CD4-positive, alpha-beta T cell treated with Interleukin-1 beta for 1 hour (primary cell): ENCODE measurements at places on chromosomes 4 and X.

GRCh38 chr4:140947506-140947905, 185.8 kb downstream of the RNF150 start:
- no peak for DNase-seq

DNA sequence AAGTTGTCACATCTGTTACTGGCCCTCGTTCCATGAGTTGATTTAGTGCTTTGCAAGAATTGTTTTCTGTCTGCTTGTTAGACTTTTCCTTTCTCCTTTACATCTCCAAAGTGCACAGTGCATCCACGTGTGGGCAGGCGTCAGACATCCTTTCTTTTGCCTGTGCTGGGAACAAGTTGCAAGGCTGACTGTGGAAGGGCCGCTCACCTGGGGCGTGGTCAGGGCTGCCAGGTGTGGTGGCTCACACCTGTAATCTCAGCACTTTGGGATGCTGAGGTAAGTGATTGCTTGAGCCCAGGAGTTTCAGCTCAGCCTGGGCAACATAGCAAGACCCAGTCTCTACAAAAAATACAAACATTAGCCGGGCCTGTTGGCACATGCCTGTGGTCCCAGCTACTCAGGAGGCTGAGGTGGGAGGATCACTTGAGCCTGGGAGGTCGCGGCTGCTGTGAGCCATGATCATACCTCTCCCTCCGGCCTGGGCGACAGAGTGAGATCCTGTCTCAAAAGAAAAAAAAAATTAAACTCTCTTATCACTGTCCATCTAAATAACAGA, 46.2 kb downstream of the RGS12 start:
- DNase-seq, result no peak

GRCh38 chr4:176186671-176187395, 8.6 kb downstream of the SPATA4 start:
- no peak for DNase-seq

GRCh38 chr4:147110473-147111367, 165.1 kb upstream of the TTC29 start:
- no peak for DNase-seq

DNA sequence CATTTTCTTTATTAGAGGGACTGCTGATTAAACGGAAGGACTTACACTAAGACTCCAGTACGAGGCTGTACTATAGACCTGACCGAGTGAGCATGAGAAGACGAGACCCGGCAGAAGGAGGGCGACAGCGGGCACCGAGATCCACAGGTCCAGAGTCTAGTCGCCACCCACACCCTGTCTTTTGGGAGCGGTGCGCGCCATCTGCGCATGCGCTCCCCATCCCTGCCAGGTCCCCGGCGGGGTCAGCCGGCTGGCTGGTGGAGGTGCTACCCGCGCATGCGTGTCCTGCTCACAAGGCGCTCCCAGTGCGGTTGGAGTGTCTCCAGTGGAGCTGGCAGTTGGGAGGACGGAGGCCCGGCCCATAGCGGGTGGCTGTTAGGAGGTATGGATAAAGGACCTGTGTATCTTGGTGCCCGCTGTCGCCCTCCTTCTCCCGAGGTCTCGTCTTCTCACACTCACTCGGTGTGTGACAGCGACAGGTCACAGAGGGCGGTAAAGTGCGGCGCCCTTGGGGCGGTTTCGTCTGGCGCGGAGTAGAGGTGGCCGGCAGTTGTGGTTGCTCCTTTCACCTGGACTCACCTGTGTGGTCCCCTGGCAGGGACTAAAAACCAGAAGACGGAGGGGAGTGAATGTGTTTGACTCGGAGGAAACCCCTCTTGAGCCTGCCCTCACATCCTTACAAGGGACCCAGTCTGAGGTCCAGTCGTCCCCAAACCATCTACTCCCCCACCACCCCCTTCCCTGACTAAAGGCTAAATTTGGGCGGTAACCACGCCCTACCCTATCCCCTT, 7.6 kb upstream of the HSD17B10 start:
- DNase-seq, result peak; percentile 80

DNA sequence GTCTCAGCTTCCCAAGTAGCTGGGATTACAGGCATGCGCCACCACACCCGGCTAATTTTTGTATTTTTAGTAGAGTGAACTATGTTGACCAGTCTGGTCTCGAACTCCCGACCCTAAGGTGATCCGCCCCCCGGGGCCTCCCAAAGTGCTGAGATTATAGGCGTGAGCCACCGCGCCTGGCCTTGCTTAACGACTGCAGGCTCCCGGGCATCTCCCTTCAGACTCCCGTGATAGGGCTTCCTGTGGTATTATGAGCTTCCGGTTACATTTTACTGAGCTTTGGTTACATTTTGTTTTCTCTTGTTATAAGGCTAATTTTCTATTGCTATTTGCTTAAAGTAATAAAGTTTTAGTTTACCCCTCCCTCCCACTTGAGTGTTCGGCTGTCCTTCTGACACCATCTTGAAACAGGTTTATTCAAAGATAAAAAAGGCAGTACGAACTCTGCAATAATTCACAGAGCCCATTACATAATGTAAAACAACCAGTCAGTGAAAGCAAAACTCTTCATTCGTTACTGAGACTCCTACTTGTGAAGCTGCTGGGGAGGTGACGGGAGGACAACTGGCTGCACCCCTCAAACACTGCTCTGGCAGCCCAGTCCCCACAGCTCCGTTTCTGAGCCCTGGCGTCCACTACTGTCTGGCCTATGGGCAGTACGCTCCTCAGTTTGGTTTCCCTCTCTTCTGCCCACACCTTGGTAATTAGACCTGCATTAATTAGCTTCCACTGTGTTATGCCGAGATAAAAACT, 795.7 kb upstream of the SLIT2 start:
- DNase-seq, result no peak

- no peak for DNase-seq
Observed at GRCh38 chr4:82046796-82047195, 327.0 kb downstream of the HNRNPD start.

DNA sequence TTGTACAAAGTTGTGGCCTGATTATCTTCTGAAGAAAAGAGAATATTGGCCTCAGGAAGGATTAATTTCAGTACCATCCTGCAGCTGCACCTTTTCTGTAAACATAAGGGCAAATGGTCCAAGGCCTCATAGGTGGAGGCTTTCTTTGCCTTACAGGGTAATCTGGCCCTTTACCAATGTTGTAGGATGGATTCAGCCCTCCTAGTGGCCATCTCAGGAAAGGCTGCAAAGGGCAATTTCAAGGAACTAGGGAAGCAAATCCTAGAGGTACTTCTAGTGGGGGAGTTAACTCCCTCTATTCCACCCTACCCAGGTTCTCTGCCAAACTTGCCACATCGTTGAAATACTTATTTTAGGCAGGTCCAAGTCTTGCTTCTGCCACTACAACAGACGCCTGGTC, 57.6 kb downstream of the UGT2B11 start:
- DNase-seq, result no peak

- DNase-seq, result no peak
Observed at GRCh38 chr4:137638934-137639333, 106.6 kb upstream of the PCDH18 start.

DNA sequence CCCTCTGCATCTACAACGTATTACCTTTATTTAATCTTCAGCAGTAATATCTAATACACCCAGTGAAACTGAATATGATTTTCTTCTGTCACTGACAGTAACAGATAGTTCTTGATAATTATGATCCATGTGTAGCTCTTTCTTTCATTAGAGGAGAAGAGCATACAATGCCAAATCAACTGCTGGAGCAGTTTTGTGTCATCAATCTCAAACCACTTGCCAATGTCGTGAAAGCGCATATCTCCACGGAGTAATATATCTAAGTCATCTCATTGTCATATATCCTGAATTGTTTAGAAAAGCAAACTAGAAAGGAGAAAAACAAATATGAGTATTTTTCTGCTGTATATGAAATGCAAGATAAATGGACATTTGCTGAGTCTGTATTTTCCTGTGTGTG, 47.9 kb downstream of the DCAF8L1 start:
- no peak for DNase-seq

GRCh38 chr4:189124149-189124758, 816.4 kb upstream of the FRG1 start:
- DNase-seq, result no peak

DNA sequence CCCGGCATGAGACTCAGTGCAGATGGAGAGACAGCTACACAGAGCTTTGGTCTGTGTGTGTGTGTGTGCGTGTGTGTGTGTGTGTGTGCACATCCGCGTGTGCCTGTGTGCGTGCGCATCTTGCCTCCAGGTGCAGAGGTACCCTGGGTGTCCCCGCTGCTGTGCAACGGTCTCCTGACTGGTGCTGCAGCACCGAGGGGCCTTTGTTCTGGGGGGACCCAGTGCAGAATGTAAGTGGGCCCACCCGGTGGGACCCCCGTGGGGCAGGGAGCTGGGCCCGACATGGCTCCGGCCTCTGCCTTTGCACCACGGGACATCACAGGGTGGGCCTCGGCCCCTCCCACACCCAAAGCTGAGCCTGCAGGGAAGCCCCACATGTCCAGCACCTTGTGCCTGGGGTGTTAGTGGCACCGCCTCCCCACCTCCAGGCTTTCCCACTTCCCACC, 14.3 kb downstream of the FGFR3 start:
- DNase-seq, result no peak

GRCh38 chr4:47215759-47216158, 184.4 kb downstream of the GABRB1 start:
- no peak for DNase-seq

DNA sequence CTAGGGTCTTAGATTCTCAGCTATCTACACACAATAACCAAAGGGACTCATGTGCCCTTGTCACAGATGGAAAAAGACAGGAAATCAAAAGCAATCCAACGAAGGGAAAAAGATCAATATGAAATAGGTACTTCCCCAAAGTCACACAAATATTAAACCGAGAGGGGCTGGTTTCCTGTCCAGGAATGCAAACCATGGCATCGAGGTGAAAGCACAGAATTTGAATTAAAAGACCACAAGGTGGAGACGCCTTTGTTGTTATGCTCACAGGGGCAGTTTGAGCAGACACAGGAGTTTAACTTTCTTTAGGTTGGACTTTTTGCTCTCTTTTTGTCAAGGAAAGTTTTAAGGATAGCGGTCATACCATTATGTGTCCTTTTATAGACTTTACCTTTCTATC, 14.3 kb downstream of the H2BW1 start:
- no peak for DNase-seq

DNA sequence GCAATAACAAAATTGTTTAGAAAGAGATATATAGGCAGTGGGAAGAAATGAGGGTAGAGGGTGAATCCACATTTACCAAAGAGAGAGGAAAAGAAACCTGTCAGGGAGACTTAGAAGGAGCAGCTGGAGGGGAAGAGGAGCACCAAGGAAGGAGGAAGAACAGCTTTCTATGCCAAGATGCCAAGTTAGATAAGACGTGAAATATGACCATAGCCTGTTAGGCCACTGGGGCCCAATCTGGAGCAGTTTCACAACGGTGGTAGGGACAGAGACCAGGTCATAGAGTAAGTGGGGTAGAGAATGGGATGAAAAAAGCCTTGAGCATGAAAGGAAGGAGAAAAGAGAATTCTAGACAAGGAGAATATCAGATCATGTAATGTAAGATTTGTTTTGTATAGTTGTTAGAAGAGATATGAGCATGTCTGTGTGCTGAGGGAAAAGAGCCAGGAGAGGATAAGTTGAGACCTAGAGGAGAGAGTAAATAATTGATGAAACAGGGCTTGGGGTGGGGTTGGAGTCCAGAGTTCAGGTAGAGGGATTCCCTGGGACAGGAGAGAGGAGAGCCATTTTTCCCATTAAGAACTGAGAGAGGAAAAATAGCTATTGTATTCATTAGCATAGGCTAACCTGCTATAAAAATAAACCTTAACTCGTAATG, 4.4 kb upstream of the SOWAHB start:
- DNase-seq, result no peak
